ENCODE measurements at places on chromosomes 12 and 14. TPM values are rescaled to one million over a fixed set of nuclear protein-coding genes. Genes with fewer than 3 reads are reported as not detected.

HOXC9 gene
- not detected for total RNA-seq

RNFT2 gene
- 7.2 TPM for total RNA-seq

CAPZA3 gene
- total RNA-seq = not detected

ARL1 gene
- total RNA-seq = 41.4 TPM

ANKRD33 gene
- not detected for total RNA-seq

CCNT1 gene
- 66.5 TPM for total RNA-seq

VDR gene
- 0.73 TPM for total RNA-seq

ABHD12B gene
- total RNA-seq = not detected

SERPINA5 gene
- not detected for total RNA-seq

TDRD9 gene
- total RNA-seq = 1.1 TPM

SAMD4A gene
- 0.85 TPM for total RNA-seq

ADCY4 gene
- total RNA-seq = 4.7 TPM

- H3K27me3 ChIP-seq = peaks cover 5% of the 10 kb centered on the region
- H3K4me1 ChIP-seq = peaks cover 3% of the 10 kb centered on the region
- no peak overlapping the region for H3K27ac ChIP-seq
- DNase-seq = no peak
- H3K4me3 ChIP-seq = no peak overlapping the region
Measured at GRCh38 chr14:67575684-67576083, 24.4 kb downstream of the PIGH start.

- H3K36me3 ChIP-seq = no peaks in the 10 kb centered on the region
- H3K27ac ChIP-seq = peak overlapping the region; percentile 88
- peaks cover 30% of the 10 kb centered on the region for H3K4me1 ChIP-seq
- H3K27me3 ChIP-seq = no peaks in the 10 kb centered on the region
Measured at GRCh38 chr12:4164559-4165558, 108.7 kb upstream of the CCND2 start.

DNA sequence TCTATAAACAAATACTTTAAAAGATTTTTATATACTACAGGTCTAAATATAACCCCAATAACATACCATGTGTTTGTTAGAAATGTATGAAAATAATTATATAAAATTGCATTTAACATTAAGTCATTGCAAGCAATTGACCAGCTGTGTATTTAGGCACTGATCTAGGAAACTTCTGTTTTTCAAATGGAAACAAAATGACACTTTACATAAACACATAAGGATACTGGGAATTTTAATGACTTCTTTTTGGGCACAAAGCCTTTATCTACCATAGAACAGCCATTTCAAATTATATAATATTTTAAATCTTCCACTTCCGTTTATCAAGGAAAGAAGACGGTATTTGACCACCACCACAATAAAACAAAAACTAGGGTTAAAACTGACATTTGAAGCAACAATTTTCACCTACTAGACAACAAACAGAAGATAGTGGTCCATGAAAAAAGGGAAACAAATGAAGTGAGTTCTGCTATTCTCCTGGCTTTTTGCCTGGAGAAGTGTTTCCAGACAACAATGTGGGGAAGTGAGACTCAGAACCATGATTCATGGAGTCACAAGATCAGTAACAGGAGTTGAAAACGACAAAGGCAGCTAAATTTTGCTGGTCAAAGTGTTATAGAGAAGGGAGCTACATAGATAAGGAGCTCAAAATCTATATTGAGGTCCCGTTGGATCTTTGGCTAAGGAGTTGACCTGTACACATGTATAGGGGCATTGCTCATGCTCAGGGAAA lies 475.1 kb downstream of the TRHDE start:
- no peaks in the 10 kb centered on the region for H3K27me3 ChIP-seq
- no peak overlapping the region for H3K27ac ChIP-seq
- no peaks in the 10 kb centered on the region for H3K4me1 ChIP-seq
- DNase-seq = no peak
- H3K36me3 ChIP-seq = no peaks in the 10 kb centered on the region

GRCh38 chr14:50816395-50817047 lies 14.4 kb downstream of the NIN start:
- H3K4me3 ChIP-seq = no peak overlapping the region
- peaks cover 43% of the 10 kb centered on the region for H3K4me1 ChIP-seq
- H3K36me3 ChIP-seq = no peaks in the 10 kb centered on the region
- peak overlapping the region; percentile 9 for H3K27ac ChIP-seq
- no peak for DNase-seq

- no peak overlapping the region for H3K4me3 ChIP-seq
- no peak for DNase-seq
- peaks cover 7% of the 10 kb centered on the region for H3K36me3 ChIP-seq
- no peaks in the 10 kb centered on the region for H3K27me3 ChIP-seq
- peaks cover 9% of the 10 kb centered on the region for H3K4me1 ChIP-seq
Measured at GRCh38 chr14:23296012-23296777, 6.5 kb downstream of the PPP1R3E start.

DNA sequence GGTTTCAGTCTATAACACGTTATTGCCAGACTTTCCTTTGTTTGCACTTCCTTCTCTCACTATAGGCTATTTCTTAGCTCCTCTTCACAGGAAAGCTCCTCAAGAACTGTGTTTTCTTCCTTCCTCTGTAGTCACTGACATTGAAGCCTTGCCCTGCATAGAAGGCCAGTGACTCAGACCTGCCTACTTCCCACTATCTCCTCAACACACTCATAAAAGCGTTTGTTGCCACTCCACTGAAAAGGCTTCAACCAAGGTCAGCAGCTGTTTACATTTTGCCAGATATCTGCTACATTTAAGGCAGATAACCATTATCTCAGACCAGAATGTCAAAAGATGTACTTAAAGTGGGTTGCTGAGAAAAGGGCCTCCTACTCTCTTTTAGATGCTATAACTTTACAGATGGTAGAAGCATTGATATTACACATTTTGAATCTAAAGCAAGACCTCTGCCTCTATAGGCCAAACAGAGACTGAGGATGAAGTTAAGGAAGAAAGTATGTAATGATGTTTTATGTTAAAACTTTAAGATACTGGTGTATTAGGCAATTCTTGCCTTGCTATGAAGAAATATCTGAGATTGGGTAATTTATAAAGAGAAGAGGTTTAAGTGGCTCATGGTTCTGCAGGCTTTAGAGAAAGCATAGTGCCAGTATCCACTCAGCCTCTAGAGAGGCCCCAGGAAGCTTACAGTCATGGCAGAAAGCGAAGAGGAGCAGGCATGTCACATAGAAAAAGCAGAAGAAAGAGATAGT lies 233.3 kb upstream of the FLRT2 start:
- no peak overlapping the region for H3K4me3 ChIP-seq
- H3K27me3 ChIP-seq = no peaks in the 10 kb centered on the region
- H3K4me1 ChIP-seq = no peaks in the 10 kb centered on the region
- no peaks in the 10 kb centered on the region for H3K36me3 ChIP-seq

- no peaks in the 10 kb centered on the region for H3K36me3 ChIP-seq
- no peak overlapping the region for H3K4me3 ChIP-seq
- no peaks in the 10 kb centered on the region for H3K4me1 ChIP-seq
- H3K27ac ChIP-seq = no peak overlapping the region
Measured at GRCh38 chr12:99453836-99454538, 193.6 kb upstream of the GARIN6 start.

DNA sequence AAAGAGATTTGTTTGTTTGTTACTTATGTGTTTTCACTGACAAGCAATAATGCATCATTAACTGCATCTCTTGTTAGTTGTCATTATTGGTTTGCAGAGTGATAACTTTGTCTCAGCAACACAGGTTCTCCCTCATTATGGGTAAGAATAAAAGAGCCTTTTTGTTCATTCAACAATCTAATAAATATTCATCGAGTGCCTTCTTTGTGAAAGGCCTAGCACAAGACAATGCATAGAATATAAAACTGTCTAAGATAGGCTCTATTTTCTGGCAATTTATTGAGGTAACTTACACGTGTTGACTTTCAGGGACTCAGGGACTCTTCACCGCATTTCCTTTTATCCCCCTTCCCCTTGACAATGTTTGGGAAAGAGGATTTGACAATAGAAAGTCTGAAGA lies 95.5 kb upstream of the KRR1 start:
- no peaks in the 10 kb centered on the region for H3K4me1 ChIP-seq
- no peak overlapping the region for H3K27ac ChIP-seq
- no peaks in the 10 kb centered on the region for H3K36me3 ChIP-seq
- peaks cover 4% of the 10 kb centered on the region for H3K27me3 ChIP-seq

DNA sequence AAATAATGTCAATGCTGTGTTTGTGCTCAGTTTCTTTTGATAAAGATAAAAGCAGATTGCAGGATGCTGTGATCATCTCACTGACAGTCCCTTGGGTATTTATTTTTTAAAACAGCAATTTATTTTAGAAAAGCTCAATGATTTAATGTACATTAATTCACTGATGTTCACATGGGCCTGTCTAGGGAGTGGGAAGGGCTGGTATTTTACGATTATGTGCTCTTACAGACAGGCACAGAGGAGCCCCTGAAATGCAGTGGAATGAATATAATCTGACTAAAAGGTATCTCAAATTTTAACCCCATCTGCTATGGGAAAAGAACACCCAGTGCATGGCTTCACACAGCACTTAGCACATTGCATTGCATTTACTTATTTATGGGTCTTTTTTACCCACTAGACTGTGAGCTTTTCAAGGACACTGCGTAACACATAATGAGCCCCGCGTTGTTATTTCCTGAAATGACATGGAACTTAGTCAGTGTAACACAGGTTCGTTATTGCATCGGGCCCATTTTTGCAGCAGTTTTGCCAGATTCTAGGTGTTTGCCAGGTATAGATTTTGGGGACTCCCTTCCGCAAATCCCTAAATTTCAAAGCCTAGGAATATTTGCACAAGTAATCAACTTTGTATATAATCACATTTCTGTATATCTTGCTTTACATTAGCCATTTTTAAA lies 425.3 kb upstream of the FBXO33 start:
- H3K4me3 ChIP-seq = no peak overlapping the region
- DNase-seq = no peak
- H3K4me1 ChIP-seq = peaks cover 2% of the 10 kb centered on the region
- no peaks in the 10 kb centered on the region for H3K27me3 ChIP-seq
- no peak overlapping the region for H3K27ac ChIP-seq

GRCh38 chr12:109458771-109459208 lies 18.3 kb downstream of the KCTD10 start:
- H3K36me3 ChIP-seq = peaks cover 63% of the 10 kb centered on the region
- no peak for DNase-seq
- H3K27me3 ChIP-seq = no peaks in the 10 kb centered on the region
- peaks cover 60% of the 10 kb centered on the region for H3K4me1 ChIP-seq
- H3K4me3 ChIP-seq = no peak overlapping the region

- no peaks in the 10 kb centered on the region for H3K4me1 ChIP-seq
- no peak overlapping the region for H3K27ac ChIP-seq
- H3K36me3 ChIP-seq = no peaks in the 10 kb centered on the region
- H3K27me3 ChIP-seq = peaks cover 21% of the 10 kb centered on the region
- no peak for DNase-seq
- no peak overlapping the region for H3K4me3 ChIP-seq
Measured at GRCh38 chr12:5650281-5650680, 218.4 kb downstream of the NTF3 start.

GRCh38 chr12:124651516-124652273 lies 84.3 kb upstream of the NCOR2 start:
- H3K27me3 ChIP-seq = peaks cover 2% of the 10 kb centered on the region
- DNase-seq = no peak
- H3K4me1 ChIP-seq = peaks cover 9% of the 10 kb centered on the region
- H3K4me3 ChIP-seq = no peak overlapping the region
- peaks cover 8% of the 10 kb centered on the region for H3K36me3 ChIP-seq

GRCh38 chr12:112419297-112420133 lies 768 bp downstream of the PTPN11 start:
- peaks cover 4% of the 10 kb centered on the region for H3K36me3 ChIP-seq
- peak overlapping the region; percentile 97 for H3K4me3 ChIP-seq
- DNase-seq = no peak
- peak overlapping the region; percentile 93 for H3K27ac ChIP-seq
- no peaks in the 10 kb centered on the region for H3K27me3 ChIP-seq
- H3K4me1 ChIP-seq = peaks cover 49% of the 10 kb centered on the region

GRCh38 chr12:94879542-94879941 lies 124.0 kb downstream of the NDUFA12 start:
- no peak for DNase-seq
- no peak overlapping the region for H3K4me3 ChIP-seq
- H3K4me1 ChIP-seq = peaks cover 4% of the 10 kb centered on the region
- H3K36me3 ChIP-seq = no peaks in the 10 kb centered on the region
- H3K27ac ChIP-seq = no peak overlapping the region
- H3K27me3 ChIP-seq = peaks cover 45% of the 10 kb centered on the region

DNA sequence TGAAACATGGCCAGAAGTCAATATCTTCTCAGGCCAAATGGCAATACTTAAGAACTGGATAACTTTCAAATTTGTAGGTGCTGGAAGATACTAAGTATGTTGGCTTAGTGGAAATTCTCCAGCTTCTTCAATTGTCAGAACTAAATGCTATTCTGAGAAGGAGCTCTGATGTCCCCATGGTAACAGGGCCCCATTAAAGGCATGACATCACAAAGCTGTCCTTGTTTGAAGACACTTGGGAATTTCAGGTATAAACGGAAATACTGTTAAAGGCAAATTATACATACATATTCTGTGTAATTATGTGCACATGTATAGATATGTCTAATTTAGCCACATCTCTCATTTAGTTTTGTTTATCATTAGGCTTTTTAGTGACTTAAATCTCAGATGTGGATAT lies 210.0 kb upstream of the SEL1L start:
- no peak for DNase-seq
- no peak overlapping the region for H3K27ac ChIP-seq
- H3K27me3 ChIP-seq = no peaks in the 10 kb centered on the region
- no peaks in the 10 kb centered on the region for H3K36me3 ChIP-seq

DNA sequence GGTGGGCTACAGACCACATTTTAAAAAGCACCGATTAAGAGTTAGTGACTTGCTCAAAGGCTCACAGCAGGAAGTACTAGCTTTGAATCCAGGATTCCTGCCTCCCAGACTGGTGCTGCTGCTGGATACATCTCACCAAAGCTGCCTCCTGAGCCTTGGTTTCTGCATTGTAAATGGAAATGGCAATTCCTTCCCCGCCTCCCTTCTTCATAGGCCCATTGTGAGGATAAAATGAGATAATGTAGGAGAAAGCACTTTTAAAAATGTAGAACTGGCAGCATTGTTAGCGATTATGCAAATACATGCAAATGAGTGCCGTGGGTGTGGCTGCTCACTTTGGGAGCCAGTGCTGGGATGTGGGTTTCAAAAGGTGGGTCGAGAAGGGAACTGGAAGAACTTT lies 15.4 kb downstream of the PDE1B start:
- peaks cover 13% of the 10 kb centered on the region for H3K4me1 ChIP-seq
- peaks cover 1% of the 10 kb centered on the region for H3K27me3 ChIP-seq
- H3K27ac ChIP-seq = no peak overlapping the region
- DNase-seq = no peak

DNA sequence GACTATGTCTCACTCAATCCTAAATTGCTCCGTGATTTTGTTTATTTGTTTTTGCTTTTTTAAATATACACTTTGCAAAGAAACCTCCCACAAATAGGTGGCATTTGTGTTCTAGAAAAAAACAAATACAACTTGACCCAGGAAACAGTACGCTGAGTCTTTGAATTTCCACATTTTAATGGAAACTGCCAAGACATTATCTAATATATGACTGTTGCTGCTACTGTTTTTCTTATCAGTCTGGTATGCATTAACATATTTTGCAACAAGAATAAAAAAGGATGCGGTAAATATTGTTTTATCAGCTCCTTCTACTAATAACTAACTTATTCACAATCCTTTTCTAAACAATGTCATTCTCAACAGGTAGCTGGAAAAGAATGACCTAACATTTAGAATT lies 187.4 kb downstream of the LRIG3 start:
- H3K27me3 ChIP-seq = no peaks in the 10 kb centered on the region
- no peak overlapping the region for H3K27ac ChIP-seq
- no peak overlapping the region for H3K4me3 ChIP-seq
- H3K36me3 ChIP-seq = no peaks in the 10 kb centered on the region
